ENCODE measurements at places on chromosomes 4 and X. TPM values are rescaled to one million over a fixed set of nuclear protein-coding genes. Genes with fewer than 3 reads are reported as not detected.

GRCh38 chrX:28847423-28847822 is 260.2 kb downstream of the IL1RAPL1 start:
- DNase-seq = no peak

DNA sequence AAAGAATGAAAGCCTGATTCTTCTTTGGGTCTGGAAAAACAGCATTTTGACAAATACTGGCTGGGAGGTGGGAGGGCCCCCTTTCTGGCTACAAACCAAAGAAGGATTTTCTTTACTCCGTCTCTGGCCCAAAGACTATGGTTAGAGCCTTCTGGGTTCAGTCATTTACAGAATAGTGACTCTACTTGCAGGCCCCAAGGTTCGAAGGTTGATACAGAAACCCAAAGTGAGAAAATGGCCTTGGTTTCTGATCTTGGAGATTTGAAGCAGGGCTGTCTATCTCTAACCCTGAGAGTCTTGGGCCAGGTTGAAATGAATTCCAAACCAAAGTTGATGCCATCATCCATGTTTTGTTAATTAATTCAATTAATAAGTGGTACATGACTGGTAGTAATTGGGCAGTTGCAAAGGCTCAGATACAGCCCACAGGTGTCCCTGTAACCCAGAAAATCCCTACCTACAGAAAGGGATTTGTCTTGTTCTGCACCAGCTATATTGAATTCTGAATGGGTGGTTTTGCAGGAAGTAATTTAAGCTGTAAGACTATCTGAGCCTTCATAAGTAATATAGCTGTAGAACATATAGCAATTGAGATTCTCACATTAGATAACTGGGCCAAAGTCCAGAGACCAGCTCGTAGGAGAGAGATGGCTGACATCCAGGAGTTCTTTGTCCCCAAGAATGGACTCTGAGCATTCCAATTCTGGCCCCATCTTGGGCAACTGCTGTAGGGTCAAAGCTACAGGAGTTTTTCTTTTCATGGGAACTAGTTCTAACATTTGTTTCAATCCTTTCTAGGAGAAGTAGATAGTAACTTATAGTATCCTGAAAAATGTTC is 34.5 kb downstream of the CHRNA9 start:
- DNase-seq = no peak

DNA sequence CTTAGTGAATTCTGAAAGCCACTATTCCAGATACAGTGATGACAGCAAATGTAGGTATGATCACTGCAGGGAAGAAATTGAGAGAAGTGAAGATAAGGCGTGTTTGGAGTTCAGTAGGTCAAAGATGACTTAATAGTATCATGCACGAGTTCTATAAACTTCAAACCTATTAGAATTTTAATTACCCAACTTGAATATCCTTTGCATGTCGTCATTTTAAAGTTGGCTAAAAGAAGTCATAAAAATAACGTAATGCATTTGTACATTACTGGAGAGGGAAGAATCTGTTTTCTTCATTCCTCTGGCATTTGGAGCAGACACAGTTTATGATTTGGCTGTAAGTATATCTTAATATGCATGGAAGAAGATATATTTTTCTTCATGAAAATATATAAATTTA is 68.6 kb upstream of the MXRA5 start:
- no peak for DNase-seq

GRCh38 chr4:150131581-150132228 is 53.5 kb downstream of the DCLK2 start:
- DNase-seq = no peak

DNA sequence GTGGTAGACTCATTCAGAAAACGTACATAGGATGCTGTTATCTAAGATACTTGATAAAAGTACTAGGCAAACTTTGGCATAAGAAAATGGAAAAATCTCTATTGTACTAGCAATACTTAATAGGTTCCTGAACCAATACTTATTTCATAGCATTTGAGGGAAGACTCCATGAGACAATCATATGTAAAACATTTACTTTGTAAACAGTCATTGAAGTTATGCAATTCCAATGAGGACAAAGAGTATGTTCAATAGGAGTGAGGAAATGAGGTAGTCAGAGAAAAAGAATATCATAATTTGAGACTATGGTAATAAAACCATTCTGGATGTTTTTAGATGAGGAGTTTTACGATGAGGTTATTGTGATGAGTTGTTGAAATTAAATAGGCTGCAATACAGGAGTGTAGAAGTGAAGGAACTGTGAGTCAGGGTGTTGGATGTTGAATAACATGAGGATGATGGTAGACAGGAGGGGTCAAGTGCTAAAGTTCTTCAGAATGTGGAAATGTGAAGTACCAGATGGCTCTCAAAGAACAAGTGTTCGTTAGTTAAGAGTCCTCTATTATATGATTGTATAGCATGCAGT is 397.9 kb downstream of the PPP3CA start:
- DNase-seq = no peak

GRCh38 chr4:108052558-108053120 is 63.0 kb downstream of the HADH start:
- DNase-seq = no peak

DNA sequence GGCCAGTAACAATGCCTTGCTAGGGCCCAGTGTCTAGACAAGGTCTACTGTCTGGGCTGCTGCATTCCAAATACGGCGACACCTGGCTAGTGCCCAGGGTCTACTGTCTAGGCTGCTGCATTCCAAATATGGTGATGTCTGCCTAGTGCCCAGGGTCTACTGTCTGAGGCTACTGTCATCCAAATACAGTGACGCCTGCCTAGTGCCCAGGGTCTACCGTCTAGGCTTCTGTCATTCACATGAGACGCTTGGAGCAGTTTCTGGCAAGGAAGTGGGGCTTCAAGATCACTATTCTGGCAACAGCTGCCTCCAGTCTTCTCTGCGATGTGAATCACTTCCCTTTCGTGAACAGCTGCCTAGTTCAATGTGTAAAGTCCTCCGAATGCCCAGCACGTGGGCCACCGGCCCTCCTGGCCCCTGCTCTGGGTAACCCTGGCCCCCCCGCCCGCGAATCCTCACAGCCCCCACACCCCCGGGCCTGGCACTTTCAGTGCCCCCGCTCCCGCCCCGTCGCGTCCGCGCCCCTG is 12.7 kb downstream of the ACOX3 start:
- DNase-seq = no peak

DNA sequence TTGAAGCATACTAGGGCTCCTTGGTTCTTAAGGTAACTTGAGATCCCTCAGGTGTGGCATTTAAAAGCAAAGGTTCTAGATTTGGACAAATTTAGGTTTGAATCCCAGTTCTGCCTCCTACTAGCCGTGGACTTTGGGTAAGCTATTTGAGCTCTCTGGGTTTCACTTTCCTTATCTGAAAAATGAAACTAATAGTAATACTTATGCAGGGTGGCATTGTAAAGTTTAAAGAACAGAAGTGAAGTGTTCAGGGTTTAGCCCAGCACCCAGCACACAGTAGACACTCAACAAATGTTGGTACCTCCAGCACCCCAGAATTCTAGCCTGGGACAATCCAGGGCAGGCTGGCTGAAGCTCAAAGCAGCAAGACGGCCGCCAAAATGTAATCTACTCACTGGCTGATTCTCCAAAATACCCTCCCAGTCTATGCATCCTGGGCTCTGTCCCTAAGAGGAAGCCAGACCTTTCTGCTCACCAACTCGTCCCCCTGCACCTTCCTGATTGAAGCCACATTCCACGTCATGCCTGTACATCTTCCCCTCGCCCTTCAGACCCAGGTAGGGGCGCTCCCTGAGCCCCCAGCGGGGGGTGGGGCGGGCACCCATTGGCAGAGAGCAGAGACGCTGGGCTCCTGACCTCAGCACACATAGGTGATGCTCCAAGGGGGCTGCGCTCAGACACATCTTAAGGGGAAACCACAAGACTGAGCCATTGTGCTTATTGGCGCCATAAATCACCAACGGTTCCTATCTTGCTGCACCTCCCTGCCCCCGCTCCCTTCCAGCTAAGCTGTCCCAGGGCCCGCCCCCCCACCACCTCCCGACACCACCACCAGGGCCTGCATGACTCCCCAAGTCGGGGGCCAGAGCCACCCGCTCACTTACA is 160.6 kb downstream of the BCOR start:
- DNase-seq = peak; percentile 56

DNA sequence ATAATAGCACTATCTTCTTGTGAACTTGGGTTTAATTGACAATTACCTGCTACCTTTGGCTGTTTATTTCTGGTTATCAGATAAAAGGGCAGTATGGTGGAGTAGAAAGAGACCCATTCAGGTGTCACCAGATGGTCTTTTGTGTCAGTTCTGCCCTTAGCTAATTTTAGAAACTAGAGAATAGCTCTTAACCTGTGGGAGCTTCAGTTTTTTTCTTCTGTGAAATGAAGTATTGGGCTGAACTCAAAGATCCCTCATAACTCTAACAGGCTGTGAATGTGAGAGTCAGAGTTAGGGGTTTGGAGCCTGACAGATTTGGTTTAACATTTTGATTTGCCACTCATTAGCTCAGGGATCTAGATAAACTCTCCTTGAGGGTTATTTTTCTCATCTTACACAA is 335.2 kb downstream of the PPP1R2C start:
- DNase-seq = no peak

DNA sequence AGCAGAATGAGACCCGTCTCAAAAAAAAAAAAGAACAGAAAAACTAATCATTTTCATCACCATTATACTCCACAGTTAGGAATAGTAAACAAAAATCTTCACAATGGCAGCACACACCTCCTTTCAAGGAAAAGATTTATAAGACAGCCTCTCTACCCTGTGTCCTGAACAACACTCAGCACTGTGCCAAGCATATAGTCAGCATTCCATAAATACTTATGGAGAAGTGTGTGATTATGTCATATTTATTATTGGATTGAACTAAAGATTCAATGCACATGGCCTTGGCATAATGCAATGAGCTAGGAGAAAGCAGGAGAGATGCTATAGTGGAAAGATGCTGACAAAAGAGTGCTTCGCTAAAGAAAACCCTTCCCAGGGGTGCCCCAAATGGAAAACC is 52.6 kb downstream of the FAM114A1 start:
- no peak for DNase-seq

DNA sequence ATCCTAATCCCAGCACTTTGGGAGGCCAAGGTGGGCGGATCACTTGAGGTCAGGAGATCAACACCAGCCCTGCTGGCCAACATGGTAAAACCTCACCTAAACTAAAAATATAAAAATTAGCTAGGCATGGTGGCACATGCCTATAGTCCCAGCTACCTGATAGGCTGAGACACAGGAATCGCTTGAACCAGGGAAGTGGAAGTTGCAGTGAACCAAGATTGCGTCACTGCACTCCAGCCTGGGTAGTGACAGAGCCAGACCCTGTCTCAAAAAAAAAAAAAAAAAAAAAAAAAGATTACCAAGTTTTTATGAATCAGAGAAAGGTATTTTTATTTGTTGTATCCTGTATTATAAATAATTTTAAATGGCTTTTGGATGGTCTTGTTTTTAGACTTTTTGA is 15.1 kb downstream of the TRAPPC11 start:
- DNase-seq = no peak

GRCh38 chrX:24268786-24269185 is 45.1 kb downstream of the SUPT20HL2 start:
- DNase-seq = no peak

GRCh38 chrX:132883358-132883915 is 75.0 kb downstream of the HS6ST2 start:
- no peak for DNase-seq

- DNase-seq = no peak
Measured at GRCh38 chr4:27360790-27361267, 500.2 kb downstream of the STIM2 start.

The AFP gene
- total RNA-seq = not detected

The PARM1 gene
- total RNA-seq = not detected

The ACE2 gene
- total RNA-seq = 0.20 TPM

The CXCL8 gene
- total RNA-seq = not detected

The CFP gene
- 5.1 TPM for total RNA-seq

The HPSE gene
- total RNA-seq = 13.1 TPM

The RAB40A gene
- 0.14 TPM for total RNA-seq

The CXCL6 gene
- total RNA-seq = not detected

The MGAT4D gene
- total RNA-seq = not detected

The ENPEP gene
- total RNA-seq = not detected

All from activated naive CD4-positive, alpha-beta T cell treated with anti-CD3 and anti-CD28 coated beads, Interleukin-2, amount 50 U/mL, for 72 hours (primary cell).